Karpas-422 (cell line): ENCODE measurements at places on chromosomes 6 and 20.

DNA sequence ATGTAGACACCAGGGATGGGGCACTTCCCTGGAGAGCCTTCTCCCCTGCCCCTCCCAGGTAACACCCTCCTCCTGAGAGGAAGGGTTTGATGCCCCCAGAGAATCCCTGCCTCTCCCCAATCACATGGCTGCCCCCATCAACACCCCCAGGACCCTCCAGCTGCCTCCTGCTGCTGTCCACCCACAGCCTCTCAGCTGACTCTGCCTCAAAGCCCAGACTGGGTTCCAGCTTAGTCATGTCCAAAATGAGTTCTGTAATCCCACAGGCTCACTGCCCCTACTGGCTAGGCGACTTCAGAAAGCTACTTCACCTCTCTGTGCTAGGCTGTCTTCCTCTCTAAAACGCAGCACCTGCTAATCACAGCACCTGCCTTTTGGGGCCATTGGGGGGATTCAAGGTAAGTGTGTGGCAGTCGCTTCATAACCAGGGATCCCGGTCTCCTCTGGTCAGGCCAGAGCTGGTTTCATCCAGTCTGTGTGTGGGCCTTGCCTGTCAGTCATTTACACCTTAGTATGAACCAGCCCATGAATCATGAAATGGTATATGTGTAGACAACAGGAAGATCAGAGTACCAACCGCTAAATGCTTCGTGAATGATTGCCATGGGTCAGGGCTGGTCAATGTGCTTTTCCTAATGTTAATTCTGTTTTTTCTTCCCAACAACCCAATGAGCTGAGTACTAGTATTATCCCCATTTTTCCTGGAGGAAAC lies 40.4 kb downstream of the TFEB start:
- no peak for DNase-seq

DNA sequence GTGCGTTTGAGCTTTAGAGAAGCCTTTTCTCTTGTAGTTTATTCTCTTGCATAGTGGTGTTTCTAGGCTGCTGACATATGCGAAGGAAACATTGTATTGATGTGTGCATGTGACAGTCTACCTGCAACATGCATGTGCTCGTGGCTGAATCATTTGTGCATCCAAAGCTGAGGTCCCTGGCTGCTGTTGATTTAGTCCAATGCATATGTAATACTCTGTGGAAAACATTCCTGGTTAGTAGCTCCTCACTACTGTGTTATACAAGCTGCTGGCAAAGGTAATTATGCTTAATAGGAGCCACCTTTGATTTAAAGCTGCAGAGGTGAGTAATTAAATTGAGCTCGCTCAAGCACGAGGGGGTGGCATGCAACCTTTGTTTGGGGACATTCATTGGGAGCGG lies 24.5 kb downstream of the TSHZ2 start:
- DNase-seq: no peak

DNA sequence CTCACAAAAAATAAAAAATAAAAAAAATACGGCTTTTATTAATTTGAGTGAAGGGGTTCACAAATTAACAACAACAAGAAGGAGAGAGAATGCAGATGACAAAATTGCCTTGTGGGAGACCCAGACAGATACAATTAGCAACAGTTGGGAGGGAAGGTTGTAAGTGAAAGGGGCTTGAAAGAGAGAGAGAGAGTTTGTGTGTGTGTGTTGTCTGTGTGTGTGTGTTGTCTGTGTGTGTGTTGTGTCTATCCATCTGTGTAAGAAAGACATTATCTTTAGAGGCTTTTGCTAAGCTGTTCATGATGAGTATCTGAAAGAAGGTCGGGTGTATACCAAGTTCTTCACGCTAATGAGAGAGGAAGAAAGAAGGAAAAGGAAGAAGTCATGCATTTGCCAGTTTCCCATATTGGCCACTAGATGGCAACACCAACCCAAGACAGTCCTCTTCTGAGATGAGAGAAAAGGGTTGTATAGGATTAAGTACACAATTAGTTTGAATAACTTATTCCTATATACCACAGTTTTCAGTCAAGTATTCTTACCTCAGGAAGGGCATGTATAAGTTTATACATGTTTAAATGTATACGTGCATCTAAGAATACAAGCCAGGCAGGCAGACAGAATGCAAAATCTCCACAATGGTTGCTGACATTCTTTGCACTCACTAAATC lies 63.7 kb upstream of the CD2AP start:
- peak; percentile 84 for DNase-seq

GRCh38 chr6:164396071-164397047 lies 913.0 kb downstream of the C6orf118 start:
- no peak for DNase-seq

DNA sequence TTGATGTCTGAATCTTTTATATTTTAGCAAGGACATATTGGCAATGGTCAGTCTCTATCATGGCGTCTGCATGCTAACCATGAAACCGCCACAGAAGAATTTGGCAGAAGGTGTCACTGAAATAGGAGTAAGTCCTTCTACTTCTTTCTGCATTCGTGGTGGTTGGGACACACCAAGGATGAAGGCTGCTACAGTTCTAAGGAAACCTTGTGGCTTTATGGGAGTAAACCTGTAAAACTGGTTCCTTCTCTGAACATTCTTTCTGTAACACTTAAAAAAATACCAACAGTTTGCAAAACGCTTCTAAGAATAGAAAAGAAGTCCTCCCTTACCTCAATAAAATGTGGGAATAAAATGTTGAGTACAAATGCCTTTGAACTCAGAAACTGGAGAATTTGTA lies 195.3 kb downstream of the SLC24A3 start:
- no peak for DNase-seq

DNA sequence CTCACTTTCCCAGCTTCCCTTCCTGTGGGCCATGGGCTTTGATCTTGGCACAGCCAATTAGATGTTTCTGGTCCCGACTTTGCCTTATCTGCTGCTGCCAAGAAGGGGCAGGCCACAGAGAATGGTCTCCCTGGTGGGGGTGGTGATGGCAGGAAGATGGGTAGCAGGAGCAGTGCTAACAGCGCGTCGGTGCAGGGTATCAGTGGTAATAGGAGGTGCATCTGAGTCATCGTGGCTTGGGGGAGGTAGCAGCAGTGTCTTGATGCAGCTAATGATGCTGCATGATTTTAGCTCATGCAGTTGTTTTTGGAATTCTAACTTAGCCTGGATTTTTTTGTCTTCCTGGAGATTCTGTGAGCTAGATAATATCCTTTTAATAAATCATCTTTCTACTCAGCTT lies 18.9 kb upstream of the MAS1 start:
- no peak for DNase-seq

DNA sequence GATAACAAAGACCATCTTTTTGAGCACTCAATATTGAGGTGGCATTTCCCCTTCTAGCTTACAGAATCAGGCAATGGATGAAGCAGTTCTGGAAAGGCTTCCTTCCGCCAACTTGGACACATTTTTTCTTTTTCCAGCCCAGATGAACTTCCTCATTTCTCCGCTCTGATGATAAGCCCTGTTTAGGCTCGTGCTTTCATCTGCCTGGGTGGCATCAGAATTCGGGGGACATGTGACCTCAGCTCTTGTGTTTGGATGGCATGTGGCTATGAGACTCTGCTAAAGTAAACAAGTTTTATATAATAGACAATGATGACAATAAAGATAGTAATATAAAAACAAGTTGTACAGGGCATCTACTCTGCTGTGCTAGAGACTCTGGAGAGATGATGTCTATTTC lies 796.7 kb downstream of the DHX35 start:
- DNase-seq: no peak

DNA sequence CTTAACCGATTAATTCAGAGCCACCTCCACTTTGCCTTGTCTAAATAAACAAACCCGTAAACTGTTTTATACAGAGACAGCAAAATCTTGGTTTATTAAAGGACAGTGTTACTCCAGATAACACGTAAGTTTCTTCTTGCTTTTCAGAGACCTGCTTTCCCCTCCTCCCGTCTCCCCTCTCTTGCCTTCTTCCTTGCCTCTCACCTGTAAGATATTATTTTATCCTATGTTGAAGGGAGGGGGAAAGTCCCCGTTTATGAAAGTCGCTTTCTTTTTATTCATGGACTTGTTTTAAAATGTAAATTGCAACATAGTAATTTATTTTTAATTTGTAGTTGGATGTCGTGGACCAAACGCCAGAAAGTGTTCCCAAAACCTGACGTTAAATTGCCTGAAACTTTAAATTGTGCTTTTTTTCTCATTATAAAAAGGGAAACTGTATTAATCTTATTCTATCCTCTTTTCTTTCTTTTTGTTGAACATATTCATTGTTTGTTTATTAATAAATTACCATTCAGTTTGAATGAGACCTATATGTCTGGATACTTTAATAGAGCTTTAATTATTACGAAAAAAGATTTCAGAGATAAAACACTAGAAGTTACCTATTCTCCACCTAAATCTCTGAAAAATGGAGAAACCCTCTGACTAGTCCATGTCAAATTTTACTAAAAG lies 2.7 kb downstream of the FOXC1 start:
- no peak for DNase-seq

DNA sequence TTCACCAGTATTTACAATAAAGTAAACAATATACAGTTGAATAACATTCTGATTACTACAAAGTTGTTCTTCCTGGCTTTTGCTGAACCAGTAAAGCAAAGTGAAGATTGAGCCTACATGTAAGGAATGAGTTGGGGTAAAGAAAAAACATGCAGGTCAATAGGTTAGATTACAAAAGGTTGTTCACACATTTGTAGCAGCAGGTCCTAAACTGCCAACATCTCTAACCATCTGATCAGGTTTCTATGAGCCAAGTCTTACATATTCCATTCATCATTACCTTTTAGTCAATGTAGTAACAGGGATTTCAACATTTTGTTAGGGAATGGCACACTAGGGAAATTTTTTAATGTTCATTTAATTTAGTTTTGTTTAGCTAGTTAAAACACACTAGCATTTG lies 9.3 kb upstream of the CALHM6 start:
- DNase-seq: no peak

DNA sequence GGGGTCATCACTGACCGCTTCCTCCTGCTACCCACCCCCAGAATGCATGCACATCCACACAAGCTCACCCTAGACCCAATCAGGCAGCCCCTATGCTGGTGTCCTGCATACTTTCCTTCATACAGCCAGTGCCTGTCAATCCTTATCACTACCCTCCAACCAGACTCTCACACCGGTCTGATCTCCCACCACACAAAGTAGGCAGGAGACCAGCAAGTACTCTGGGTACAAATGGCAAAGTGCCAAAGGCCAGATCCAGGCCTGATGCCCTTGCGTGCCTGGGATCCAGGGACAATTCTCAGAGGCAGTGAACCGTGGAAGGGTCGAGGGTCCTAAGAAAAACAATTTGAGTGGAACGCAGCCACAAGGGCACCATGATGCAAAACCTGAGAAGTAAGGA lies 114.2 kb downstream of the HIVEP2 start:
- DNase-seq: no peak

- no peak for DNase-seq
These were observed 93.8 kb upstream of the MARCKS start for GRCh38 chr6:113763311-113763766.

- DNase-seq: no peak
These were observed 146.5 kb downstream of the SYCP2 start for GRCh38 chr20:59786801-59787537.

DNA sequence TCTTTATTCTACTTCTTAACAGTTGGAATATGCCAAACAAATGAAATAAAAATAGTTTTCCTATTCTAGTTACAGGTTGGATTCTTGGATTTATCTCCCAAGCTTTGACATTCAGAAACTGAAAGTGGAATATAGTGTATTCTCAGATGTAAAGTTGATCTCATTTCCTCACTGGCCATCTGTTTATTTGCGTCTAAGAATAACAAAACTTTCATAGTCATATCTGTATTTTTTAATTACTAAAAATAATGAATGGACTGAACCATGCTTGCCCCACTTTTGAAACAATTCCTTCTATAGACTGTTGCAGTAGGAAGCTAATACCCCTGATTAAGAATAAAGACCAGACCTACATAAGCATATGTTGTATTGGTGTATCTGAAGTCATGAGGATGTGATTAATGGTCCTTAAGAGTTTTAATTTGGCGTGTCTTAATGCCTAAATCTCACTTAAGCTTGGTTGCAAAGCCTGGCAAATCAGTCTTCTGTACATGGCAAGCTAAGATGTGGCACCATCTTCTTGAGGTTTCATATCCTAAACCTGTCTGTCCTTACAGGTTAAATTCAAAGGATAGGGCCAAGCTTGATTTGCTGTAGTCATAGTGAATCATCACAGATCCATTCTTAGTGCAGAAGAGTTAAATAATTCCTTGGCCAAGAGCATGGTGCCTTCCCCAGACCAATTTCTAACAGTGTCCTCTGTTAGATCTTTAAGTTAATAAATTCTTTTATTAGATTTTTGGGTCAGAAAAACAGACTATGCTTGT lies 58.9 kb downstream of the FOXO3 start:
- no peak for DNase-seq

DNA sequence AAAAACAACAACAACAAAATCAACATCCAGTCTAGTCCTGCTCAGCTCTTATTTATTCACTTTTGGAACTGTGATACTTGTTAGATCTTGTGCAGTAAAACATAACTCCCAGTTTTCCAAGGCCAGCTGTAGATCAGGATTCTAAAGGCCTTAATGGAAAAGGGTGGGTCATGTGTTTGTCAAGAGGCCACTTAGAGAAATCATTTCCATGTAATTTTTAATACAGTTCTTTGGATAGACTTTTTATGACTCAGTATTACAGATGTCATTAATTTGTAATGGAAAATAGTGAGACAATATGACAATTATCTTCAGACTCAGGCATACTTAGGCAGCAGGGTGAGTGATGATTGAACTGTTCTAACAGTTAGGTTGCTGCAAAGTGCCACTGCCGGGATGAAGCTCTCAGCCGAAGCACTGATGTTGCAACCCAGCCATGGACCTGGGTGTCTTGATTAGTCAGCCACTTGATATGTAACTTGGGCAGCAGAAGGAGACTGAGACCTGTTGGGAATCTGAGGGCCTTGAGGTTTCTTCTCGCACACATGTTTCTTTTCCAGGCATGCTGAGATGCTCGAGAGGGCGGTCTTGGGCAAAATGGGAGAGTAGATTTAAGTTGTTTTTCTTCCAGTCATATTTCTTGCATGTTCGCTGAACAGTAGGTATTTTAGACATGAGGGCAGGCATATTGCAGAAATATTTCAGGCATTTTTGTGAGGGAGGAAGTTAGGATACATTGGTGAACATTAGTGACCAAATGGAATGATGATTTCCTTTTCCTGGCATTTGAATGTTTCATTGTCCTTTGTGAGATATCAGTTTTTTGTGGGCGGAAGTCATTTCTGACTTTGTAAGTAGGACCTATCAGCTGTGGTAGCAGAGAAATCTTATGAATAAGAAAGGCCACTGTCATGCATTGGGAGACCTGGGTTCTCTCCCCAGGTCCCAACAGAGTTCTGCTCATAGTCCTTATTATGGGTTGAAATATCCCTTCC lies 52.3 kb downstream of the SLX4IP start:
- DNase-seq: no peak

DNA sequence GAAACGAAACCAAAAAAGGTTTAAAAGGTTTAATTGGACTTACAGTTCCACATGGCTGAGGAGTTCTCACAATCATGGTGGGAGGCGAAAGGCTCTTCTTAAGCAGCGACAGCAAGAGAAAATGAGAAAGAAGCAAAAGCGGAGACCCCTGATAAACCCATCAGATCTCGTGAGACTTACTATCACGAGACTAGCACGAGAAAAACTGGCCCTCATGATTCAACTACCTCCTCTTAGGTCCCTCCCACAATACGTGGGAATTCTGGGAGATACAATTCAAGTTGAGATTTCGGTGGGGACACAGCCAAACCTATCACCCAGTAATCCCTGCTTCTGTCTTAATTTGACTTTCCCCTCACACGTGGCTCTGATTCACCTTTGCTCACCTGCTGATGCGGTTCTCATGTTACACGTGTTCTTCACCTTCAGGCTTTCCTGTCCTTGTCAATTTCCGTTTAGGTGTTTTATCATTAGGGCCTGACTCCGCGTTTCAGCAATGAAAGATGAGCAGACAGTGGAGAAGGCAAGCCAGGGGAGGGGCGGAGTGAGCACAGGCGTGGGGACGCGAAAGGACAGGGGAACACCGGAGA lies 57.1 kb downstream of the AGPAT4 start:
- DNase-seq: no peak
